ENCODE measurements at places on chromosomes 6 and 20. TPM values are rescaled to one million over a fixed set of nuclear protein-coding genes. Genes with fewer than 3 reads are reported as not detected.

PRR18 gene
- not detected for total RNA-seq

BMP7 gene
- total RNA-seq, result under 0.01 TPM

MAP3K4 gene
- 26.5 TPM for total RNA-seq

HCK gene
- total RNA-seq, result 4.4 TPM

ALDH8A1 gene
- total RNA-seq, result not detected

CD40 gene
- total RNA-seq, result 17.4 TPM

BACH2 gene
- 1.3 TPM for total RNA-seq

PSORS1C1 gene
- 4.5 TPM for total RNA-seq

ZBP1 gene
- total RNA-seq, result 0.46 TPM

HINT3 gene
- total RNA-seq, result 13.1 TPM

TGM3 gene
- 0.21 TPM for total RNA-seq

ZNF391 gene
- 10.1 TPM for total RNA-seq

SLC25A27 gene
- total RNA-seq, result 47.2 TPM

IBTK gene
- 25.3 TPM for total RNA-seq

HLA-DMA gene
- 6.6 TPM for total RNA-seq

HLA-DOA gene
- total RNA-seq, result 34.1 TPM

FILIP1 gene
- total RNA-seq, result 4.7 TPM

SPO11 gene
- not detected for total RNA-seq

OPN5 gene
- total RNA-seq, result not detected

ULBP3 gene
- total RNA-seq, result 2.9 TPM

ENPP4 gene
- 8.3 TPM for total RNA-seq

PRDM13 gene
- not detected for total RNA-seq

GRM1 gene
- 0.07 TPM for total RNA-seq

SEMG1 gene
- not detected for total RNA-seq

SAMD5 gene
- 15.0 TPM for total RNA-seq

OLIG3 gene
- not detected for total RNA-seq

TTK gene
- not detected for total RNA-seq

ZNF311 gene
- 0.59 TPM for total RNA-seq

ZFP57 gene
- total RNA-seq, result not detected

ARMC12 gene
- not detected for total RNA-seq

MICB gene
- 3.5 TPM for total RNA-seq

LHFPL5 gene
- not detected for total RNA-seq

RAB44 gene
- not detected for total RNA-seq

DDAH2 gene
- total RNA-seq, result 97.6 TPM

TNXB gene
- total RNA-seq, result 194 TPM

PTK7 gene
- total RNA-seq, result 171 TPM

GSTA2 gene
- not detected for total RNA-seq

CFB gene
- 32.6 TPM for total RNA-seq

SLC22A3 gene
- total RNA-seq, result 22.6 TPM

SLC35D3 gene
- not detected for total RNA-seq

DST gene
- 809 TPM for total RNA-seq

PDE10A gene
- 13.0 TPM for total RNA-seq

VWA7 gene
- 0.88 TPM for total RNA-seq

ASCC3 gene
- total RNA-seq, result 92.4 TPM

IMPG1 gene
- total RNA-seq, result not detected

BNIP5 gene
- not detected for total RNA-seq

NKX2-2 gene
- total RNA-seq, result not detected

DDRGK1 gene
- 37.7 TPM for total RNA-seq

SPATS1 gene
- total RNA-seq, result 0.62 TPM

LINC00237 gene
- not detected for total RNA-seq

OR2B6 gene
- not detected for total RNA-seq

BANF2 gene
- not detected for total RNA-seq

SLC17A2 gene
- not detected for total RNA-seq

FOXA2 gene
- total RNA-seq, result not detected

PLN gene
- total RNA-seq, result 140 TPM
